NCI-H146 (cell line): ENCODE measurements at places on chromosomes 2 and 18.

DNA sequence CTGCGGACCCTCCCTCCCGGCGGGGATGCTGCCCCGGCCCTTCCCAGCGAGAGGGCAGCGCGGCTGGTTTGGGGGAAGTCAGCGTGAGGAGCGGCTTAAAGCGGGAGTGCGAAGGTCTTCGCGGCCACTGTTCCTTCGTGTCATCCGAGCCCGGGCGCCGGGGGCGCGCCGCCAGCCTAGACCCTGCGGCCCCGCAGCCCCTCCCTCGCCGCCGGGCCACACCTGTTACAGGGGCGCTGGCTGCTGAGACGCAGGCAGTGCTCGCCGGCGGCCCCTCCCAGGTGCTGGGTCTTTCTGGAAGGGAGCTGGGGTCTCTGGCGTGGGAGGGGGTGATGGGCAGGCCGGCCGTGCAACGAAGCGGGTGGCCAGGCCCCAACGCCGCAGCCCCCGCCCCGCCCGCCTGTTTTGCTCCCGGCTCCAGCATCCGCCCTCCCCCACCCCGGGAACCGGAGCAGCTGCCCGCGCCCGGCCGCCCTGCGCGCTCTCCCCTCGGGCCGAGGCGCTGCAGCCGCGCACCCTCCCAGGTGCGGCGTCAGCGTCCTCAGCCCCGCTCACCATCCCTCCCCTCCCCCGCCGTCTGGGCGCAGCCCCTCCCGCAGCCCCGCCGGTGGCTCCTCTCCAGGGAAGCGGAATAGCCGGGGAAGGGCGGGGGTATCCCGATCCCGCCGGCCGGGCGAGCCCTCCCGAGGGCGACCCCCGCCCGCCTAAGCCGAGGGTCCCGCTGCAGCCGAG is 727 bp downstream of the KIF1A start:
- DNase-seq: peak; percentile 68

DNA sequence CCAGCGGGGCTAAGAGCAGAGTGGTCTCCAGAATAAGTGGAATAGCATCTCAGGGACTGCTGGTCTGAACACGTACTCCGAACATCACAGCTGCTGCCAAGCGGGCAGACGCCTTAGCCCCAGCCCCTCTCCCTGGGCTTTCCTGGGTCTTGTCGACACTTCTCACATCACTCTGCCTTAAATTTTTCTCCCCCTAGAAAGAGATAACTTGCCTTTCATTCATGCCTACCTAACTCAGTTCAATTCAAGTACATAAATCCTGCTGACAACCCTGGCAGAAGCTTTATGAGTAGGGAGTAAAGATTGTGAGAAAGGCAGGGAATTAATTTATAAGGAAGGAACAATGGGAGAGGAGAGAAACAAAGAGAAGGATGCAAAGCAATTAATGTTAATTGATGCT is 202.9 kb upstream of the TNP1 start:
- DNase-seq: no peak

DNA sequence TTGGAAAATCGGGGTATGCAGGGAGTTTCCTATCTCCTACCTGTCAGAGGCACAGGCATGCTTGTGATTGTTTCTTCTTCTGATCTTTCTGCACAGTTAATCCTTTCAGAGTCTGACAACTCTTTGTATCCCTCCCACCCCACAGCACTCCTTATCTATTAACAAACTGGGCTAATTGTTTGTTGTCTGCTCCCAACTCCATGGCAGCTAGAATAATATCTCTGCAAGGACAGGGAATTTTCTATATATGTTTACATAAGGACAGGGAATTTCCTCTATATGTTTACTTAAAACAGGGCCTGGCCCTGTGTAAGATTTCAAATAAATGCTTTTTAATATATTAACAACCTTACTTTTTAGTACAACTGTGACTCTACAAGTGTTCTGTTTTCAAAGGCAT is 36.0 kb upstream of the VRK2 start:
- DNase-seq: peak; percentile 49

GRCh38 chr2:20005067-20005627 is 7.3 kb downstream of the MATN3 start:
- no peak for DNase-seq

GRCh38 chr2:233793465-233794127 is 15.5 kb downstream of the MROH2A start:
- no peak for DNase-seq

DNA sequence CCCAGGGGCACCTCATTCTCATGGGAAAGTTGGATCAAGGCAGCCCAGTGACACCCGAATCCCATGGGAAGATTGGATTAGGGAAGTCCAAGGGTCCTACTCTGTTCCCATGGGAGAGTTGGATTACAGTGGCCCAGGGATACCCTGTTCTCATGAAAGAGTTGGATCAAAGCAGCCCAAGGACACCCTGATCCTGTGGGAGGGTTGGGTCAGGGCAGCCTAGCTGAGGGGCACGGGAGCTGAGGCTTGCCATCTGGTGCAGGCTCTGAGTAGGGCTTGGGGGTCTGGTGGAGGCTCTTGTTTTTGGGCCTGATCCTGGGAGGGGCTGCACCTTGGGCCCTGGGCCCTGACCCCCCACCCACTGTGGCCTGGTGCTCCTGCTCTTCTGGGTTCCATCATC is 87.1 kb downstream of the ACKR3 start:
- no peak for DNase-seq

GRCh38 chr2:85502720-85503119 is 36.2 kb upstream of the MAT2A start:
- no peak for DNase-seq
